ENCODE measurements at places on chromosomes 5 and 9. TPM values are rescaled to one million over a fixed set of nuclear protein-coding genes. Genes with fewer than 3 reads are reported as not detected.

TMEM252 gene
- not detected for total RNA-seq

DNA sequence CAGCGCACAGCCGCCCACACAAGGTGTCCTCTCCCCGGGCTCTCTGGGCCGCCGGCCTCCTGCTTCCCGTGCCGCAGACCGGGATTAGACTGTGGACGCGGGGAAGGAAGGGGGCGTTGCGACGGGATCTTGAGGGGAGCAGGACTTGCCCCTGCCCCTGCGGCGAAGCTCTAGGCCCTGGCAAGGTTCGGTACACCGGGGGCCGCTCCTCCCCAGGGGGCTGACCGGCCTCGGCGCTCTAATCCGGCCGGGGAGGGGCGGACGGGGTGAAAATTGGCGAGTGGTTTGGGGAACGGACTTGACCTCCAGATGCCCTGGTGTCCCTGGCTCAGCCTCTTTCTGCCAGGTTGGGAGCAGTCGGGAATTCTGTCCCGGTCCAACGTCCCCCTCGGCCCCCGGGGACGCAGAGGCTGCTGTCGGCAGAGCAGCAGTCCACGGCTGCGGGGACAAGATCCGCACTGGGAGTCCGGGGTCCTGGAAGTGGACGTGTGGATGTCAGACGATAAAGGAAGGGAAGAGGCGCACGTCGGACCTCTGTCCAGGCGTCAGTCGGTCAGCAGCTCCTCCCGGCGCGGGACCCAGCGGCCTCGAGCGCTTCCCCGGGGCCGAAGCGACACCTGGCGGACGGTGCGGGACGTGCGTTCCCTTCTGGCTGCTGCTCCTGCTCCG lies 1.9 kb upstream of the CNTFR start:
- DNase-seq: peak; percentile 87

GRCh38 chr9:93159601-93160471 lies 24.1 kb upstream of the WNK2 start:
- peak; percentile 82 for DNase-seq

- DNase-seq: no peak
Observed at GRCh38 chr9:88979021-88979420, 12.2 kb upstream of the S1PR3 start.
